ENCODE measurements at places on chromosomes 1 and 21.

GRCh38 chr1:96306809-96307560 lies 414.6 kb upstream of the PTBP2 start:
- no peak for DNase-seq

DNA sequence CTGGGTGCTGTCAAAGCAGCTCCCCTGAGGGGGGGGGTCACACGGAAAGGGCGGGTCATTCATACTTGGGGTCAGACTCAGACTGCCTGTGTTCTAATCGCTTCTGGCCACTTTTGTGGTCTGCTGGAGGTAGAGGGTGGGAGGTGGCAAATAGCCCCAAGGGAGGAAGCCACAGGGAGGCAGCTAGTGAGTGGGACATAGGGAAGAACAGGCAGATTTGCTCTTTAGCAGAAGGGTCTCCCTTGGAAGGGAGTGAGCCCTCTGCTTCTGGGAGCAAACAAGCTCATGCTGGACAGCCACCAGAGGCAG lies 24.5 kb downstream of the ACOT11 start:
- no peak for DNase-seq

GRCh38 chr1:53198241-53198651 lies 1.6 kb downstream of the CPT2 start:
- DNase-seq = no peak

DNA sequence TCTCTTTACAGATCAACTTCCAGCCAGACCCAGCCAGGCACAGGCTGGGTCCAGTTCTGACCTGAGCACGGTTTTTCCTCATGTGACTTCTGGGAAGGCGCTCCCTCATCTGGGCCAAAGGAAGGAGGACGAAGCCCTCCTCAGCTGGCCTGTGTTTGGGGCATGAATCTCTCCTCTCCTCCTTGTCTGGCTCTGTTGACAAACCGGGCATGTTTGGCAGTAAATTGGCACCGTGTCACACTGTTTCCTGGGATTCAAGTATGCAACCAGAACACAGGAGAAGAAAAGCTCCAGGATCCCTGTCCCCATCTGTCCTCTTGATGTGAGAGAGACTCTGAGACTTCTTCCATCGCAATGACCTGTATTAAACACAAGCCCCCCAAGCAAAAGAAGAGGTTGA lies 18.3 kb downstream of the NECAP2 start:
- DNase-seq = no peak

DNA sequence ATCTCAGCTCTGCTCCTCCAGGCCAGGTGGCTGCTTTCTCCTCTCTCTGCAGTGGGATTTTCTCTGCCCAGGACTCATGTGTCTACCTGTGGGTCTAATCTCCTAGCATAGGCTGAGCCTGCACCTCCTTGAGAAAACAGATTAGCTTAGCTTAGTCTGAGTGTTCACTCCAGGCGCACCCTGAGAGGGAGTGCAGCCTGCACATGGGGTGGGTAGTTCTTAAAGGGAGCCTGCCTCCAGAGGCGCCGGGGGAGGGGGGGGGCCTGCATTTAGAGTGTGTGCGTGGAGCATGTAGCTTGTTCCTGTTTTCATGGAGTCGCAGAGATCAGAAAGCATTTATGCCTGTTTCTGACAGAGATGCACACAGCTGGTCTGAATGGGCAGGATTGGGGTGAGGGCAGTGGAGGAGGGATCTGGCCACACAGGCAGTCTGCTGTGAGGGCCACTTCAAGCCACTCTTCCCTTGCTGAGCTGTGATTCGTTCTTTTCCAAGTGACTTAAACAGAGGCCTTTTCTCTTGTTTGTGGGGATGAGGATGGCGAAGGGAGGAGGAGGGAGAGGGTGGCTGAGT lies 45.2 kb downstream of the GALNT2 start:
- peak; percentile 48 for DNase-seq

DNA sequence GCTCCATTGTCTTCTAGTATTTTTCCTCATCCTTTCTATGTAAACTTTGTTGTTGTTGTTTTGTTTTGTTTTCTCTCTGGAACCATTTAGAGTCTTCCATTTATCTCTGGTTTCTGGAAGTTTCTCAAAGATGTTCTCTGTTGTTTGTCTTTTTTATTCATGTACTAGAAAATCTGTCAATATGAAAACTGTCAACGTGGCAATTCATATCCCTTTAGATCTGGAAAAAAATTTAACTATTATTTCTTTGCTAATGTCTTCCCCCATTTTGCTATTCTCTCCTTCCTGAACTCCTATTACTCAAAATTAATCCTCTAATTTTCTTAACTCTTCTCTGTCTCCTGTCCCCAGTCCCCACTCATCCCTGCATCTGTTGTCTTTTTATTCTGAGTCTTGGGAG lies 55.9 kb upstream of the LRRN2 start:
- no peak for DNase-seq

DNA sequence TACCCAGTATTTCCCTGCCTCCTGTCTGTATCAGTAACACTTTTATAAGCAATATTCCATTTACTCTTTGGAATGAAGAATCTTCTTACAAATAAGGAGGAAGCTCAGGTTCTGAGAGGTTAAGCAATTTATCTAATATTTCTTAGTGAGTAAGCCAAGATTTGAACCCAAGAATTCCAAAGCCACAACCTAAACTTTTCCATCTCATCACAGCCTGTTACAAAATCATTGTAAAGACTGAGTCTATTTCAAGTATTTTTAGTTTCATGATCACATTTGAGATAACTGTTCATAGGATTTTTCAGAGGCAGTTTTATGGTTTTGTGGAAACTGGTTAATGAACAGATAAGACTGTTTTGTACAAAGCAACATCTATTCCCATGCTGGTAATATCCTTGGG lies 29.8 kb upstream of the HHAT start:
- no peak for DNase-seq

GRCh38 chr1:164589961-164590507 lies 31.1 kb downstream of the PBX1 start:
- no peak for DNase-seq

DNA sequence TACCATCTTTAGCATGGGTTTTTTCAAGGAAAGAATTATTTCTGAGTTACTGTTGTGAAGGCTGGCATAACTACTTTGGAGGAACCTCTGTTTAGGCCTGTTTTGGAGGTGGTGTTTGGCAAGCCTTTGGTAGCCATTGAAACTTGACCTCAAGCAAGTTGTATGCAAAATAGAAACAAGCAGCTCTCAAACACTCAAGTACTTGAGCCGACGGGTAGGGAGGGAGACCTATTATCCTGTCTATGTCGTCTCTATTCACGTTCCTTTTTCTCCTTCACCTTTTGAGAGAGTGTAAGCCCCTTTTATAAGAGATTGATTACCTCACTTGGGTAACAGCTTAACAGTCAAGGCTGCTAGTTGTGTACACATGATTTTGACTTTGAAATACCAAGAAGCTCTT lies 878.3 kb upstream of the CXADR start:
- DNase-seq = no peak

DNA sequence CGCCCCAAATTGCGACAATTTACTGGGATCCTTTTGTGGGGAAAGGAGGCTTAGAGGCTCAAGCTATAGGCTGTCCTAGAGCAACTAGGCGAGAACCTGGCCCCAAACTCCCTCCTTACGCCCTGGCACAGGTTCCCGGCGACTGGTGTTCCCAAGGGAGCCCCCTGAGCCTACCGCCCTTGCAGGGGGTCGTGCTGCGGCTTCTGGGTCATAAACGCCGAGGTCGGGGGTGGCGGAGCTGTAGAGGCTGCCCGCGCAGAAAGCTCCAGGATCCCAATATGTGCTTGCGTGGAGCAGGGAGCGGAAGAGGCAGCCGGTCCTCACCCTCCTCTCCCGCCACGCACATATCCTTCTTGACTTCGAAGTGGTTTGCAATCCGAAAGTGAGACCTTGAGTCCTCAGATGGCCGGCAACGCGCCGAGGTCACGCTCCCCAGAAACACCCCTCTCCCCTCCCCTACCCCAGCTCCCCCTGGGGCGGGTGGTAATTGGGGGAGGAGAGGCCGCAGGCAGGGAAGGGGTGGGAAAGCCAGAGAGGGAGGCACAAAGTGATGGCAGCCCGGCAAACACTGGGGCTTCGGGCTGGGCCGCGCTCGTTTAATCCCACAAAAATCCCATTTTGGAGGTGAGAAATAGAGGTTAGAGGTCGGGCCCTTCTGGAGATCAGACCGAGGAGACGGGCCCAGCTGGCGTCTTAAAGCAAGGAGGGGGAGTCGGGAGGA lies 6.2 kb downstream of the SIM2 start:
- no peak for DNase-seq

GRCh38 chr1:42936309-42937078 lies 22.2 kb downstream of the SLC2A1 start:
- DNase-seq = no peak

DNA sequence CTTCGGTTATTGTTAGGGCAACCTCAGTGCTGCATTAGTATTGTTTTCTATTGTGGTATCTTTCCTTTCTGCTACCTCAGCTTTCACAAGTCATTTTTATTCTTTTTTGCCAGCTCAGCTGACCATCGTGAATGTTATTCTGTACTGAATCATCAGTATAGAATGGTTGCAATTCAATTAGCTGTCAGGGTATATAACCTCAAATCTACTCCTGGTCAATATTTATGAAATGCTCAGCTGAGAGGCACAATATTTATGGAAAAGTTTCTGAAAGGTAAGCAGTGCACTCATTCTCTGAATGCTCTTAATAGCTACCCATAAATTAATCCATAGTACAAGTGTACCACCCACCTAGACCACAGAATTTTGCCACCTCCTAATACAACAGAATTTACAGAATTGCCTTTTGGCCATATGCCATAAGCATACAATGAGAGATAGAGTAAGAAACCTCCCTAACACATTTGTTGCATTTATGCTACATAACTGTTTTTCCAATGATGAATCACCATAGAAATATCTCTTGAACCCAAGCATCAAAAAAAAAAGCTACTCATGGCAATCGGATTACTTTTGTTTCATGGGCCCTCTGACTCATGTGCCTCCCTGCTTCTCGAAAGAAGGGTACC lies 732.6 kb upstream of the CHRM3 start:
- DNase-seq = no peak

- DNase-seq = no peak
Observed at GRCh38 chr1:197958438-197959305, 41.5 kb downstream of the LHX9 start.

DNA sequence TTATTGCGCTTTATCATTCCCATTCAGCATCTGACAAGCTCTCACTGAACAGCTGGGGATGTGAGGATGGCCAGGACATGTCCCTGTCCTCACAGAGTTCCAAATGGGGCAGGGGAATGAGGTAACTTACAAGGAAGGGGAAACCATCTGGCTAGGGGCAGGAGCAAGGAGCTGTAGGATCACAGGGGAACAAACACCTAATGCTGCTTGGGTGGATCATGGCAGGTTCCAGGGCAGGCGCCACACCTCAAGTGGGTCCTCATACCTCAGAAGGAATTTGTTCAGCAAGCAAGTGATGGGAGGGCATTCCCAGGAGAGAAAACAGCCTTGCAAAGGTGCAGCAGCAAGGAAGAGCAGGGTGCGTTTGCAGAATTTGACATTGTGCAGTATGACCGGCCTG lies 35.1 kb upstream of the GRIK3 start:
- DNase-seq = no peak

DNA sequence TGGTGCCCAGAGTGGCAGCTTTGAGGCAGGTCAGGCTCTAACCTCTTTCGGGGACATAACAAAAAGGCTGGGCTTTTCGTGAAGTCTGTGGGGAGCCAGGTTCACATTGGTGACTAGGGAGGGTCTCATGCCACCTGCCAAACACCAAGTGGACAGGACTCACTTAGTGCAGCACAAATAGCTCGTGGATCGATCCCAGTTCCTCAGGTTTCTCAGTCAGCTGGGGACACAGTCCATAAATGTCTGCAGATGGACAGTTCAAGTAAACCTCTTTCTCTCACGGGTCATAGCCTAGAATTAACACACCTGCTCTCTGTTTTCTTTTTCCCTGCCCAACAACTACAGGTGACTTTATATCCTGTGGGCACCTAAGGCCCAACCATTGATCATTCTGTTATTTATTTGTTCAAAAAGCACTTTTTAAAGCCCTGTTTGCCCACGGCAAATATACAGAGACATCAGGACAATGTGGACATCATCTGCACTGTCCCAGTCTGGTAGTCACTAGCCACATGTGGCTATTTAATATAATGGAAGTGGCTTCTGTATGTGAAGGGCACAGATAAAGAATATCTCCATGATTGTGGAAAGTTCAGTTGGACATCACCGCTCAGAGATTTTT lies 53.5 kb downstream of the CAPN2 start:
- DNase-seq = no peak

- no peak for DNase-seq
Observed at GRCh38 chr1:27018316-27018715, 5.7 kb upstream of the TENT5B start.

- DNase-seq = no peak
Observed at GRCh38 chr21:33026878-33027400, 1.2 kb downstream of the OLIG2 start.

GRCh38 chr1:6157528-6158174 lies 22.5 kb downstream of the CHD5 start:
- peak; percentile 73 for DNase-seq

DNA sequence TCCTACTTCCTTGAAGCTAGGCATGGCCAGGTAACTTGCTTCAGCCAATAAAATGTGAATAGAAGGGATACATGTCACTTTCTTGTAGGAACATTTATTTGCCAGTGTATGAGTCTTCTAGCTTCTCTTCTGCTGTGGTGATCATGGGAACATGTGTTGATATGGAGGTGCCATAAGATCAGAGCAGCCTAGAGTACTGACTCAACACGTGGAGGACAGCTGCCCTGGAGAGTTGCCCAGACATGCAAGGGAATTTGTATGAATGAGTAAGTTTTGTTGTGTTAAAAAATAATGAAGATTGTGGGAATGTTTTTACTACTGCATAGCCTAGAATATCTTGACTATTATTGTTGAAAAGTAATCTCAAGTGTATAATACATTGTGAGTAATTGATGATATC lies 502.3 kb downstream of the NUF2 start:
- no peak for DNase-seq

- no peak for DNase-seq
Observed at GRCh38 chr1:10173582-10173981, 36.8 kb upstream of the KIF1B start.

DNA sequence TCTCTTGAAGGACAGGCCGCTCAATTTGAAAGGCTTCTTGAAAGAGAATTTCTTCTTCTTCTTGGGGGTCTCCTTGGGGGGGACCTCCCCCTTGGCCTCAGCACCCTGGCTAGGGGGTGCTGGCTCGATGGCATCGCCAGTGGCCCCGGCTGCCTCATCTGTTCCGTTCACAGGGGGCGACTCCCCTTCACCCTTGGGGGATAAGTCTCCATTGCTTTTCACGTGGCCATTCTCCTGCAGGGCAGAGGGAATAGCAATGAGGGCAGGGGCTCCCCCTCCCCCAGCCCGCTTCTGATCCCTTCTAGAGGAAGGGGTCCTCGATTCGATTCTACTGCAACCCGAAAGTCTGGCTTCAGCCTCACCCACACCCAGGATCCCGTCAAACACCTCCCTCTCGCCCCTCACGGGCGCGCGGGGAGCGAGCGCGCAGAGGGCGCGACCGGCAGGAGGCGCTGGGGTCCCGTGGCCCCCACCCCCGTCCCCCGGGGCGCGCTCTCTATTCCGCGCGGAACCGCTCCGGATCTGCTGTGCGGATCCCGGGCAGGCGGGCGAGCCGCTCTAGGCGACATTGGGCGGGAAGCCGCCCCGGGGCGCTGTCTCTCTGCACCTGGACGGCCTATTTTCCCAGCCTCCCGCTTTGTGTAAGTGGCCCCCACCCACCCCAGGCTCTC lies 1.0 kb downstream of the MARCKSL1 start:
- DNase-seq = no peak

GRCh38 chr1:186611156-186611555 lies 69.1 kb downstream of the PTGS2 start:
- DNase-seq = no peak

- no peak for DNase-seq
Observed at GRCh38 chr1:200062143-200062542, 34.6 kb downstream of the NR5A2 start.

All from COLO829 (cell line).